Mammary epithelial cell (primary cell): ENCODE measurements at places on chromosomes 7 and 10.

DNA sequence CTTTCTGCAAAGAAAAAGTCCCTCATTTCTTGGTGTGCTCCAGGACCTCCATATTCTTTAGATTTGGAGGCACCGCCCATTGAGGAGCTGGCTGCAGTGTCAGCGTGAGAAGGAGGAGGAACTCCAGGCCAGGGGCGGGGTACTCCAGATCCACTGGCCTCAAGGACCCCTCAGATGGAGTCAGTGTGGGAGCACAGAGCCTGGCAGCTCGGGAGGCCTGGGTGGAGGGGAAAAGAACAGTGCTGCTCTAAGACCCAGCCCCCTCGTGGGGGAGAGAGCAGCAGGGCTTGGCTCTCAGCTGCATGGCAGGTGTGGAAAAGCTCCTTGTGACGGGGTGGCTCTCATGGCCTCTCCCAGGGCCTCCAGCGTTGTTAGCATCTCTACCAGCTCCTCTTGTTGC lies 70.5 kb downstream of the ITGB1 start:
- DNase-seq: no peak

- no peak for DNase-seq
Measured at GRCh38 chr10:88232983-88233543, 350.1 kb downstream of the RNLS start.

DNA sequence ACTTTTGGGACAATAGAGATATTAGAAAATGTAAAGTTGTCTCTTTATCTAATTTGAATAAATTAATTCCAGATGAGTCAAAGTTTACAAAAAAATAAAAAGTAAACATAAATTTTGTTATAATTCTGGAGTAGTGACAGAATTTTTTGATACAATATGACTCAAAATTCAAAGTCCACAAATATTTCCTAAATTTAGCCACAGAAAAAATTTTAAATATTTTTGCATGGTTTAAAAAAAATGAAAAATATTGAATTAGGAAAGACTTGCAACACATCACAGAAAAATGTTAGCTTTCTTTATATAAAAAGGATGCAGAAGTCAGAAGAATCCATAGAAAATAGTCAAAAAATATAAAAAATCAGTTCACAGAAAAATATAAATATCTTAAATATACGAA lies 117.7 kb downstream of the ARHGAP21 start:
- no peak for DNase-seq

- DNase-seq: peak; percentile 78
Measured at GRCh38 chr7:5630670-5631069, 150.8 kb downstream of the RNF216 start.

- peak; percentile 20 for DNase-seq
Measured at GRCh38 chr7:76020031-76020714, 25.8 kb upstream of the TMEM120A start.

DNA sequence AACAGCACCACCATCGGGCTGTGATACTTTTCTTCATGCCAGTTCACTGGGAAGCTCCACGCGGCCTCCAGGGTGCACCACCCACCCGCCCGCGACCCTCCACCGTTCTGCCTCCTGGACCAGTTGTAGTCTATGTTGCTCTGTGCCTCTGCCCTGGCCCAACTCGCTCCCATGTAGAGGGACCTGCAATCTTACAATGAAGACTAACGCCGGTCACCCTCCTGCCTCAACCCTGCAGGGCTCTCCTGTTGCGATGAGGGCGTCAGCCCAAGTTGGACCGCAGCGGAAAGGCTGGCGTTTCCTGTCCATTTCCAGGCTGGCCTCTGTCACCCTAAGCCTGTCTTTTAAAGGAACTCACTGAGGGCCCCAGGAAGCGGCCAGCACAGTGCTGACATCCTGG lies 34.9 kb downstream of the IL15RA start:
- DNase-seq: no peak

- DNase-seq: peak; percentile 39
Measured at GRCh38 chr7:48419401-48419800, 248.1 kb downstream of the ABCA13 start.

GRCh38 chr7:159240962-159241361 lies 96.3 kb upstream of the VIPR2 start:
- no peak for DNase-seq

DNA sequence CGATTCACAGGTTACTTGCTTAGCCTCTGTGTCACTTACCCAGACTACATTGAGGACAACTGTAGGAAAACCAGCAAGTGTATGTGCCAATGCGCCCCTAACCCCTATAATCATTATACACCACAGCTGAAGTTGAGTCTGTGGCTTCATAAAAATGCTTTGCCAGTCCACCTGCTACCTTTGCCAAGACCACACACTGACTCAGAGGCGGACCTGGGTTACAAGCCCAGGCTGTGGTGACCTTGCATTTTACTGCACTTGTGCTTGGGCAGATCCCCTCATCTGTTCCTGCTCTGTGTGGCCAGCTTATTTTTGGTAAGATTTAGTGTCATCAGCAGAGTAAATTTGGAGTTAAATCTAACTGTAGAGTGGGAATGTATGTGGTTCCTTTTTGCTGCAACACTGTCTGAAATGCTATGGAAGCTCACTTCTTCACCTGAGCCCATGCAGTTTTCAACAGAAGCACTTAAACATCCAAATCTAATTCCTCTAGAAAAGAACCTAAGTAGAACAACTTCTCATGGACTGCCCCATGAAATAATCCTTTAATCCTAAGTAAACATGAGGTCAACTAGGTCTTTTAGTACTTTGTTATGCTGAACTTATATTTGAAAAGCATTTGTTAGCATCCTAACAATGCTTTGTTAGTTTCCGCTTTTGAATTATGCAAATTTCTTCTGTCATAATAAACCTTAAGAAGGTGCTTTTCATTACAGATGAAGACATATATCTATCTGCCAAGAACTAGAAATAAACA lies 96.2 kb upstream of the AMPH start:
- DNase-seq: no peak

DNA sequence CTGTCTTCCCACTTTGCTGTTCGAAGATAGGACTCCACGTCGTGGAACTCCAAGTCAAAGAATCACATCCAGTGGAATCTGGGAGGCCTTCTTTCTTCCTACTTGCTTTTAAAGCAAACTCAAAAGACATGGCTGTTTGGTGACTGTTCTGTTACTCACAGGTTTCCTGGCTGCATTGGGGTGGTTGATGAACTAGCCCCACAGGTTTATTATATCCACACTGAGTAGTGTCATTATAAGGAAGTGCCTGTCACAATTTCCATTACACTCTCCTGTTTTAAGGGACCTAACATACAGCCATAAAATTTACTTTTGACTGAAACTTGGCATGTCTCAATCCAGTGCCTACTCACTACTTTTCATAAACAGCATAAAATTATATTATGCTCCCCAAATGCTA lies 287.3 kb upstream of the SP4 start:
- peak; percentile 54 for DNase-seq

DNA sequence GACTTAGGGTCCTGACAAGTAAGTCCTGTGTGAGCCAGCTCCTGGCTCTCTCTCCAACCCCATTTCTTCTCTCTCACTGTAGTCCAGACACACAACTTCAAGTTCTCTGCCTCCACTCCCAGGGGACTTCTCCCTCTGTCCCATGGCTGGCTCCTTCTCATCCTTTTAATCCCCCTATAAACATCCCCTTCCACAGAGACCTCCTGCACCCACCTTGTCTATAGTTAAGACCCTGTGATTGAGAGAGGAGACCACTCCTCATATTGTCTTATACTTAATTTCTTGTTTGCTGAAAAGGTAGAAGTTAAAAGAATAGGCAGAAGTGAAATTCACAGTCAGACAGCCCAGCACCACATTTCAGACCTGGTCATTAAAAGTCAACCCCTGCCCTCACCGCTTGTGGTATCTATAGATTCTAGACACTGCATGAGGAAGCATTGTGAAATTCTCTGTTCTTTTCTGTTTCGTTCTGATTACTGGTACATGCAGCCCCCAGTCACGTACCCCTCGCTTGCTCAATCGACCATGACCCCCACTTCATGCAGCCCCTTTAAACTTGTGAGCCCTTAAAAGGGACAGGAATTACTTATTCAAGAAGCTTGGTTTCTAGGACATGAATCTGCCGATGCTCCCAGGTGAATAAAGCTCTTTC lies 125.6 kb upstream of the FRMD4A start:
- no peak for DNase-seq

DNA sequence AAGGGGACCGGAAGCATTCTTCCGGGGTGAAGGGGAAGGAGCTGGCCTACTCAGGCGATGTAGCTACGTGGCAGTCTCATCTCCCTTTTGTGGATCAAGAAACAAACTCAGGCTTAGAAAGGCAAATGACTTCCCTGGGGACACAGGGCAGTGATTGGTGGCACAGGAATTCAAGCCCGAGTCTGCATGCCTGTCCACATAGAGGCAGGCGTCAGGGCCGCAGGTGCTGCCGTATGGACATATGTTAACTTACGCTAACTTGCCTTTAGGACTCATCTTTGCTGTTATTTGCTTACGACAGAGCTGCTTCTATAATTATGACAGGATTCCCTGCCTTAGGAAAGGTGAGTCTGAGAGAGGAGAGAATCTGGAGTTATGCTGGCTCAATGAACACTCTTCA lies 42.3 kb upstream of the KLF6 start:
- no peak for DNase-seq

DNA sequence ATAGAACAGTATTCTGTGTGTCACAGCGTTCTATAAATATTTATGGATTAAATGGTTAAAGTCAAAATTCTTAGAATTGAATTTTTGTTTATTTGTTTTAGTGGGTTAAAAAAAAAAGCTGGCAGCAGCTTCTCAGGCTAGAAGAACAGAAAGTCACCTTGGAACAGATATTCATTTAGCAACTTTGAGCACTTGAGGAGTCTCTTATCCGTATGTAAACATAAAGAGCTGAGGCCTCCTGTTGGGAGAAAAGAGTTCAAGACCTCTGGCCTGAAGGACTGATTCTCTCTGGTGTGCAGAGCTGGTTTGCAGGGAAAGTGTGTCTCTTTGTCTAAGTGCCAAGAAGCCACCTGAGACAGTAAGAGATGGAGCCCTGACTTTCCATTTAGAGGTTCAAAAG lies 109.9 kb downstream of the HERPUD2 start:
- DNase-seq: no peak

- no peak for DNase-seq
Measured at GRCh38 chr10:30062582-30062981, 3.2 kb upstream of the JCAD start.

DNA sequence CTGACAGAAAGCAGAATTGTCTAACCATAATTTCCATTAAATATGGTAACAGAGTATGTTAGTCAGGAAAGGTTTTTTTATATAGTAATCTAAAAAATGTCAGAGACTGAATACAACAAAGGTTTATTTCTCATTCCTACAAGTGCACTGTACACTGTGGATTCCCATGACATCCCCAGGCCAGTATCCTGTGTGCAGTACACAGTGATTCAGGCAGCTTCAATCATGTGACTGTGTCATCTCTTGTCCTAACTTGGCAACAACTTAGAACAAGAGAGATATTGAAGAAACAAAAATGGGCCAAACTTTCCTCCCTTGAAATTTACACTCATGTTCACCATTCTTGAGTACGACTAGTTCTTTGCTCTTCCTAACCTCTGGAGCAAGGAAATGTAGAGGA lies 189.8 kb upstream of the SEMA3A start:
- peak; percentile 40 for DNase-seq

- no peak for DNase-seq
Measured at GRCh38 chr10:32955299-32955772, 2.7 kb downstream of the ITGB1 start.

- no peak for DNase-seq
Measured at GRCh38 chr10:68302871-68303270, 29.0 kb upstream of the HNRNPH3 start.

DNA sequence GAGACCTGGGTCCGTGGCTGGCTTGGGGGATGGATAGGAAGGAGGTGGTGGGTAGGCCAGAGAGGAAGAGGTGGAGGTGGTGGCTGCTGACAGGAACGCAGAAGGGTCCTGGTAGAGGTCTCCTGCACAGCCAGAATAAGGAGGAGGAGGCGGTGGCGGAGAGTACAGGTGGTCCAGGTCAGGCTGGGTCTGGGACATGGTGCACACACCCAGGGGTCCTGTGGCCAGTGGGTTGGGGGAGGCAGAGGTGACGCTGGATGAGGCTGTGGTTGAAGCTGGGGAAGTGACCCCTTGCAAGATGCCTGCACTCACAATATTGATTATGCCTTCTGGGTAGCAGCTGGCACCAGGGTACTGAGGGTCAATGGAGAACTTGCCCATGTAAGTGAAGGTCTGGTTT lies 2.2 kb downstream of the EGR2 start:
- DNase-seq: no peak

- DNase-seq: no peak
Measured at GRCh38 chr7:136869001-136869961, 829 bp downstream of the CHRM2 start.

- DNase-seq: no peak
Measured at GRCh38 chr7:1558181-1558811, 2.3 kb upstream of the TMEM184A start.

DNA sequence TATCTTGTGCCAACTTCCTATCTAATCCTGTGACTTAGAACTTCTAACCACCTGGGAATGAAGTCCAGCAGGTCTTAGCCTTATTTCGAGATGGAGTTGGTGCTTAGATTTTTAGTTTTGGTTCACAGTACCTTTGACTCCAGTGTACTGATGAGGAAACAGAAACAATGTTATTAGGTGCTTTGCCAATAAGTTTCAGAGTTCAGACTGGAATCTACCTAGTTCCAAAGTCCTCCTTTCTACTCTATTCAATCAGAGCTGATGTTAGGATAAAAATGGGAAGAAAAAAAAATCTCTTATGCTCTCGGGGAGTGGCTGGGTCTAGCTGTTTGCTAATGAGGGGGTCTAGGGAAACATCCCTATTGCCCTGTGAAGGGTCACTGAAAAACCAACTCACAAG lies 606.3 kb upstream of the C7orf33 start:
- no peak for DNase-seq

DNA sequence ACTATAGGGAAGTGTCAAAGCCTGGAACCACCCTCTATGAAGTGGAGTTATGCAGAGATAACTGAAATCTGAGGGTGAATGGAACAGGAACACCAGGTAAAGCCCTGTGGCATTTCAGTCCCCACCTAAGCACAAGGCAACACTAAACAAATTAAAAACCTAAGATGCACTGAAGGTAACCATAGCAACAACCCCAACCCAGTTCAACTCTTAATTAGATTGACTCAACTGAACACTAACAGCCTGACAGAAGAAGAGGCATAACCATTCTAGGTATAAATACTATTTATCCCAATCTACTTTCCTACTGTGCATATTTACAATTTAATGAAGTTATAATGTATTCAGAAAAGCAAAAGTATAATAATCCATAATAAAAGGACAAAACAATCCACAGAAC lies 9.2 kb upstream of the GIMAP5 start:
- no peak for DNase-seq

DNA sequence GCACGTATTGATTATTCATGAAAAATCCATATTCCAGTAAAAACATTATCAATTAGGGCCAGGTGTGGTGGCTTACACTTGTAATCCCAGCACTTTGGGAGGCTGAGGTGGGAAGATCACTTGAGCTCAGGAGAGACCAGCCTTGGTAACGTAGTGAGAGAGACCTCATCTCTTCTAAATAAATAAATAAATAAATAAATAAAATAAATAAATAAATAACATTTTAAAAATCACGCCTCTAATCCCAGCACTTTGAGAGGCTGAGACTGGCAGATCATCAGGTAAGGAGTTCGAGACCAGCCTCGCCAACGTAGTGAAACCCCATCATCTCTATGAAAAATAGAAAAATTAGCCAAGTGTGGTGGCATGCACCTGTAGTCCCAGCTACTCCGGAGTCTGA lies 32.1 kb downstream of the NRBF2 start:
- no peak for DNase-seq
